ENCODE measurements at places on chromosomes 1 and 21.

DNA sequence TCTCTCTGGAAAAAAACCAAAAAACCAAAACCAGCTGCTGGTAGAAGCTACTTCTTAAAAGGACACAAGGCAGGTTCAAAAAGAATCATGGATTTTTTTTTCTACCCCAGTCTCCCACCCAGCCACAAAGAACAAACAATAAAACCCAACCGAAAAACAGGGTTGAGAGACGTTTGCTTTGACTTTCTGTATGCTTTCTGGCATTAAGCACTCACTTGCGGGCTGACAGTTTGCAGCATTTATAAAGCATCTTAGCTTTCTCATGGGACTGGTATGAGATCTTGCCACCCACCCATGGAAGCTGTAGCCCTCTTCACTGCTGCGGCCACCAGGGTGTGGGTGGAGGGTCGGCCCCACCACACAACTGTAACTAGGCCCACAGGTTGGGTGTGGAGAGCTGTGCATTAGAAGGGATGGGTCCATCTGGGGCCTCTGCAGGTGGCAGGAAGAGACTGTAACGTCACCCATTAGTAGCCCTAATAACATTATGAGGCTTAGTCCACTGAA lies 165.7 kb downstream of the RHOU start:
- DNase-seq = no peak

GRCh38 chr21:41317458-41317857 lies 857 bp downstream of the FAM3B start:
- DNase-seq = no peak

- no peak for DNase-seq
These were observed 25.0 kb downstream of the RIMS3 start for GRCh38 chr1:40640314-40641076.

DNA sequence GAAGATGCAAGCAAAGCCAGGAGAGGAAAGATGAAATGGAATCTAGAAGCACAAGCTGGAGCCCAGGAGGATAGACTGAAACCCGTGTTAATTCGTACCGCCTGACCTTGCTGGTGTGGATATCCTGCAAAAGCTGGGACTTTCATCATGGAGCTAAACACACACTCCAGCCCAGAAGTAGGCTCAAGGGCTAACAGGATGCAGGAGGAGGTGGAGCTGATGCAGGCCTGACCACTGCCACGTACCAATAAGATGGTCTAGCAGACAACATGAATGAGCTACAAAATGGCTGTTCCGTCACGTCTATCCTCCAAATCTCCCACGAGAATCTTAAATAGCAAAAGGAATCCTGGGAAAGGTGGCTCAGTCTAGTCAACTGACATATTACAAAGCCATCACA lies 270.3 kb downstream of the SDCCAG8 start:
- no peak for DNase-seq

GRCh38 chr1:85158910-85159309 lies 41.9 kb downstream of the SYDE2 start:
- no peak for DNase-seq

- peak; percentile 74 for DNase-seq
These were observed 3.5 kb upstream of the KRTAP27-1 start for GRCh38 chr21:30340714-30341573.

Data from mucosa of descending colon (tissue), 3 donors.